ENCODE measurements at places on chromosomes 16 and 17. TPM values are rescaled to one million over a fixed set of nuclear protein-coding genes. Genes with fewer than 3 reads are reported as not detected.

Gene CSNK2A2
- total RNA-seq: 39.1 TPM

Gene HOXB4
- total RNA-seq: 5.8 TPM

Gene TSPOAP1
- 0.50 TPM for total RNA-seq

Gene TP53TG3B
- not detected for total RNA-seq

Gene MYH1
- total RNA-seq: not detected

Gene CNTROB
- 31.7 TPM for total RNA-seq

Gene C16orf92
- not detected for total RNA-seq

Gene SKAP1
- total RNA-seq: not detected

Gene TMEM98
- total RNA-seq: 255 TPM

Gene BCL6B
- total RNA-seq: 0.33 TPM

Gene PRSS22
- total RNA-seq: not detected

Gene ZG16
- total RNA-seq: not detected

Gene TANC2
- 46.0 TPM for total RNA-seq

Gene C16orf86
- 9.6 TPM for total RNA-seq

Gene KCTD19
- total RNA-seq: 0.50 TPM

Gene MT1H
- not detected for total RNA-seq

Gene NPIPA2
- total RNA-seq: 1.2 TPM

Gene KRT15
- 2.9 TPM for total RNA-seq

Gene ZFPM1
- total RNA-seq: 1.7 TPM

Gene SMTNL2
- total RNA-seq: 1.2 TPM

Gene ITGA2B
- 0.15 TPM for total RNA-seq

Gene KIF2B
- total RNA-seq: not detected

Gene KRTAP1-5
- total RNA-seq: 2.2 TPM

Gene BICDL2
- 0.17 TPM for total RNA-seq

Gene TBC1D3
- not detected for total RNA-seq

Gene SLC39A11
- total RNA-seq: 29.5 TPM

Gene RCVRN
- under 0.01 TPM for total RNA-seq

Gene SEZ6L2
- total RNA-seq: 4.1 TPM

Gene MMP25
- total RNA-seq: not detected

Gene PSMD12
- 18.9 TPM for total RNA-seq

Measured in smooth muscle cell of trachea (primary cell).